Fibroblast of pulmonary artery (primary cell): ENCODE measurements at places on chromosomes 7 and 10.
A peak's percentile ranks its signal among the peaks of the same experiment; 100 is the strongest.

- no peak for DNase-seq
These were observed 156.1 kb downstream of the WDR11 start for GRCh38 chr10:121007264-121007663.

DNA sequence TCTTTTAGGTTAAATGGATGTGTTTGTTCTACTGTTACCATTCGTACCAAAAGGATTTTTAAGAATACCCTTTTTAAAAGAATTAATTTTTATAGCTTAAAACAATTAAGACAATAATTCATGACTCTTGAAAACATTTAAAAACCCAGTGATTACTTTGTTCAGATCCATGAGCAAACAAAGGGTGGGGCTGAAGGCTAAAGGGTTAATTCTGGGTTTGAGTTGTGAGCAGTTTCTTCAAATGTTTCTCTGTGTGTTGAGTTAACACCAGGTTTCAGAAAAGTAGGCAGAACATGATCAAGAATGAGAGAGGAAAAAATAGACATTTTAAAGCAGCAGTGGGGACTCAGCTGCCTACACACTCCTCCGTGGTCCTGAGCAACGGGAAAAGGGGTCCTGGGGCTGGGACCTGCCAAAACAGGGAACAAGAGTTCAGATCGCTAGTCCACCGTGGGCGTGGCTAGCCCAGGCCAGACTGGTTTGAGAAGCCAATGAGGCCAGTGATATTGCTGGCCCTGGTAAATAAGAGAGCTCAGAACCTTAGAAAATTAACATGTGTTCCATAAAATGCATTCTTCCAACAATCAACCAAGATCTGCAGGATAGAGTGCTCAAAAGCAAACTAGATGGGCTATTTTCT is 14.9 kb upstream of the EZH2 start:
- DNase-seq = no peak

DNA sequence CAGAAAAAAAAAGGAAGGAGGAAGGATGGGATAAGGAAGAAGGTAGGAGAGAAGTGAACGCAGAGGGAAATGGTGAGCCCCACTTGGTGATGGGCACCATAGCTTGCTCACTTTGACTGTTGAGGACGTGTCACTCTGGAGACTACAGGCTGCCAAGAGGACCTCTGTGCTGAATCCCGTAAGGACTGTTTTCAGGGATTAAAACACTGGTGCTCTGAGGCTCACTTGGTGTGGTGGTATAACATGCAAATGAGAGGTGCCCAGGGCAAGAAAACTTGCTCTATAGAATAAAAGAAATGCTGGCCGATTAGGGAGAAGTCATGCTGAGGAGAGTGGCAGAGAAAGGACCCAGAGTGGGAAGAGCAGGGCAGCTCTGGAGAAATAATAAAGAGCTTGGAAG is 5.3 kb upstream of the IL2RA start:
- DNase-seq = no peak

GRCh38 chr7:121954803-121955202 is 81.8 kb downstream of the PTPRZ1 start:
- DNase-seq = peak; percentile 70

- peak; percentile 40 for DNase-seq
These were observed 284 bp downstream of the CXCL12 start for GRCh38 chr10:44384601-44385025.

GRCh38 chr10:119754085-119754484 is 28.2 kb downstream of the INPP5F start:
- no peak for DNase-seq

DNA sequence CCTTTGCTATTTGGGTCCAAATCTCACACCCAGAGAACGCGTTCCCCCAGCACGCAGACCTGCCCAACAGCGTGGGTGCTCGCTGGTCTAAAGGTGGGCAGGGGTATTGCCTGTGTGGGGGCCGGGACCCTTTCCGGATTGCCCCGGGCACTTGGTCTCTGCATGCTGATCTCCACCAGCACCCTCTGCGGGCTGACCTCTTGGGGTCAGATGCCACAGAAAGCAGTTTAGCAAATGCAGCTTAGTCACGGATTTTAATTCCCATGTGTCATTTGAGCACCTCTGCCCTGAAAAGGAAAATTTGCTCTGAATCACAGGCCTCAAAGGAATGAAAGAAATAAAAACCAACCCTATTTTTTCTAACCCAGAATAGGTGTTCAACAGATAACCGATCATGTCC is 46.7 kb downstream of the PKD1L1 start:
- DNase-seq = no peak

- DNase-seq = no peak
These were observed 267.5 kb downstream of the SDK1 start for GRCh38 chr7:3568516-3568915.

- no peak for DNase-seq
These were observed 108.9 kb downstream of the NKX6-2 start for GRCh38 chr10:132677096-132677472.

DNA sequence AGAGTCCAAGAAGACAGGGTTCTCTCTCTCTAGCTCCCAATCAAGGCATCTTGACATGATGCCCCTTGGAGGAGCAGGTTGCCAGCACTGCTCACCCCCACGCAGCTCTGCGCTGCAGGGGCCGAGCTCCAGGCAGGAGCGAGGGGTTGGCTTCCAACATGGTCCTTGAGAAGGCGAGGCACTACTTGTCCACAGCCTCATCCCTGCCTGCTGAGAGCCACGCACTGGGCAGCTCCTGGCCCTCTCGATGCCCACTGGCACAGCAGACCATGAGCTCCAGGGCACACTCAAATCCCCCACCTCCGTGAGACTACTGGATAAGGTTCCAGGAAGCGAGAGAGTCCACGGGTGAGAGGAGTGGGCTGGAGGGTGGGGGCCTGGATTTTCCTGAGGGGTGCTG is 31.1 kb downstream of the RAMP3 start:
- no peak for DNase-seq

- no peak for DNase-seq
These were observed 13.9 kb downstream of the MEST start for GRCh38 chr7:130505753-130506152.

GRCh38 chr7:121343302-121343701 is 14.5 kb downstream of the WNT16 start:
- no peak for DNase-seq

DNA sequence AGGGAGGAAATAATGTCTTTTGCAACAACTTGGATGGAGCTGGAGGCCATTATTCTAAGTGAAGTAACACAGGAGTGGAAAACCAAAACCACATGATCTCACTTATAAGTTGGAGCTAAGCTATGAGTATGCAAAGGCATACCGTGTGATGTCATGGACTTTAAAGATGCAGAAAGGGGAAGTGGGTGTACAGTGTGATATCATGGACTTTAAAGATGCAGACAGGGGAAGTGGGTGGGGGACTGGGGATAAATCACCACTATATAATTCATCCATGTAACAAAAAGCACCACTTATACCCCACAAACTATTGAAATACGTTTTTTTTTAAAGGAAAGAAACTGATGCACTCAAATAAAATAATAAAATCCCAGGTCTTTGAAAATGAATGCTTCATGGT is 29.5 kb downstream of the LYZL2 start:
- DNase-seq = peak; percentile 7

GRCh38 chr7:8742837-8743236 is 309.4 kb downstream of the NXPH1 start:
- DNase-seq = no peak
